ENCODE measurements at places on chromosomes 1 and 21.

DNA sequence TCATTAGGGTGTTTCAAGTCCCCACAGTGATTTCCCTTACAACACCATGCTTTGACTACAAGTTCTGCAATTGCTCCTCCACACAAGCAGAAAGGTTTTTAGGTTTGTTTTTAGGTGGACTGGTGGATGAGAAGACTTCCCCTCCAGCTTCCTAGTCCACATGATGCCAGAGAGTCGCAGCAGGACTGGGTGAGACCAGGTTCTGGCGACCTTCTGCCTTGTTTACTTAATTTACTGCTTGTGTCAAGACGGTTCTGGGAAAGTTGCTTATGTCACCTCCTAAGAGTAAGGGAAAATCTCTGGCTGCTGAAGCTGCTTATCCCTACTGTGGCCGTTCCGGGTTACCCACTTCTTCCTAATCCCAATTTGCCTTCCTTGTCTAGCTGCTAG is 76.4 kb downstream of the GLUL start:
- DNase-seq, result no peak

DNA sequence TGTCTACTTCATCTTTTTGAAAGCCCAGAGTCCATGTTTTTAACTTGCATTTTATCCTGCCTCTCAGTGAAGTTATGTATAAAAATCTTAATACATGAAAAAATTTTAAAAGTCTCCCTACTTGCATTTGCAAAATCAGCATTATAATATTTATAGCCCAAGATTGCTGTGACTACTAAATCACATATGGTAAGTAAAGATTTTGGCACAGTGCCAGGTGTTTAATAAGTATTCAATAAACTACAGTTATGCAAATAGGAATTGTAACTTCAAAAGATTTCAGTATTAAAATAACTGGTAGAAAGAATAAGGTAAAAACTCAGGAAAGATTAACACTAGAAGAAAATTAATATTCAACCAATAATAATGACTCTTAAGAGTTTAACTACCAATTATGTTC is 641.7 kb downstream of the LRRIQ3 start:
- DNase-seq, result no peak

- no peak for DNase-seq
These were observed 6.0 kb downstream of the TUT4 start for GRCh38 chr1:52546852-52547251.

- no peak for DNase-seq
These were observed 128.4 kb downstream of the CYYR1 start for GRCh38 chr21:26444646-26445045.

GRCh38 chr1:30005972-30006619 is 717.3 kb downstream of the MATN1 start:
- DNase-seq, result no peak

DNA sequence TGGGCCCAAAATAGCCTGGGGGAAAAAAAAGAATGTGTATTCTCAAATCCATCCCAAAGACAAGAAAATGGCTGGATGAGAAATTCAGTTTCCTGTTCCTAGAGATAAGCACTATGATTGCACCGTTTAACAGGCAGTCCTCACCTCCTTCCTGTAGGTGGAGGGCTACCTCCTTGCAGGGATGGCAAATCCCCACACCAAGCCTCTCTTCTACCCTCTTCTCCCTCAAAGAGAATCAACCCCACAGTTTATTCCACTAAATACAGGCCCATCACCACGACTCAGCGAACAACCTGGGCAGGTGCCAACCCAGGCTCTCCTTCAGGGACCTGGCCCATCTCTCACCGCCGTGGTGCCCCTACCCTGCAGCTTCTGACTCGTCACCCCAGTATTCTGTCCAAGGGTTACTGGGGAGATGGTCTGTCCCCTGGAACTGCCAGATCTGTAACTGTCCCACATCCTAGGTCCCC is 3.4 kb upstream of the CHD5 start:
- no peak for DNase-seq

- no peak for DNase-seq
These were observed 142.1 kb upstream of the VAMP3 start for GRCh38 chr1:7629011-7629410.

DNA sequence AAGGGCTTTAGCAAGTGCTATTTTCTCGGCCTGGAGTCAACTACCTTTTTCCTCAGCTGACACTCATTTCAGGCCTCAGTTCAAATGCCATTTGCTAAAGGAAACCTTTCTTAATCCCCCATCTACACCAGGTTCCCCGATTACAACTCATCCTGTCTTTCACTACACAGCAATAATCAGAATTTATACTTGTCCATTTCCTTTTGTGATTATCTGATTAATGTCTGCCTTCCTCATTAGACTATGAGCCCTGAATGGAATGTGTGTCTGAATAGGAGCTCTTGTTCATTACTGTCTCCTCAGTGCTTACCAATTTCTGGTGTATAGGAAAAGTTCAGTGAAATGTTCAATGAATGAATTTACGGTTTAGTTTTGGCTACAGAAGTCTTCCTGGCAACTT is 36.9 kb downstream of the ATP1B1 start:
- DNase-seq, result no peak

DNA sequence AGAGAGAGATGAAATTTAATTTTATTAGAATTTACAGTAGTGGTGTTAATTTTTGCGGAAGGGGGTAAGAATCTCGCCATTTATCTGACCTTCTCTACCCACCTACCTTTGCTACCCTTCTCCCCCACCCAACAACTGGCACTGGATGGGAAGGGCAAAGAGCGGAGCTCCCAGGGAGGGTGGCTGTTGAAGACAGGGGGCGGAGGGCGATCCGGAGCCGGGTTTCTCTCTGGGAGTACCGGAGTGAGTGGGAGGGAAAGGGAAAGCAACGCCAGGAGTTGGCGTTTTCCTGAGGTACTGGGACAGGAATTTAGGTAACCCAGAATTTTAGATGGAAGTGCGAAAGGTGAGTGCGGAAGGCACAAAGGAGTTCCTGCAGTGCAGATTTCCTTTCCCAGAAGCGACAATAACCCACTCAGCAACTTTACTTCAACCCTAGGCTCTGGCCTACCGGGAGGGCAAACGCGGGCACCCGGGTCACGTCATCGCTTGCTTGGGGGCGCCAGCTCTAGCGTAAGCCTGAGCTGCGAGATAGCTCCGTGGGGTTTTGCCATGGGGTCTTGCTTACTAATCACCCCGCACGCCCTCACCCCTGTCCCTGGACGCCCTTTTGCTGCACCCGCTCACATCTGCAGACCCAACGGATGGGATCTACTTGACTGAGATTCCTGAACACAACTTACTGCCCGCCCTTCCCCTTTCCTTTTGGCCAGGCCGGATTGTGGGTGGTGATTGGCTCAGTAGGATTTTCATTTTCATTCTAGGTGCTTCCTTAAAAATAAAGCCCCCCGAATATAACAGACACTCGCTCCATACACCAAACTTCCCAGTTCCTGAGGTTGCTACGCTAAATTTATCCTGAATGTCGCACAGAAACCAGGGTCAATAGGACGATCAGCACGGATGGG is 413.0 kb upstream of the ESRRG start:
- no peak for DNase-seq

DNA sequence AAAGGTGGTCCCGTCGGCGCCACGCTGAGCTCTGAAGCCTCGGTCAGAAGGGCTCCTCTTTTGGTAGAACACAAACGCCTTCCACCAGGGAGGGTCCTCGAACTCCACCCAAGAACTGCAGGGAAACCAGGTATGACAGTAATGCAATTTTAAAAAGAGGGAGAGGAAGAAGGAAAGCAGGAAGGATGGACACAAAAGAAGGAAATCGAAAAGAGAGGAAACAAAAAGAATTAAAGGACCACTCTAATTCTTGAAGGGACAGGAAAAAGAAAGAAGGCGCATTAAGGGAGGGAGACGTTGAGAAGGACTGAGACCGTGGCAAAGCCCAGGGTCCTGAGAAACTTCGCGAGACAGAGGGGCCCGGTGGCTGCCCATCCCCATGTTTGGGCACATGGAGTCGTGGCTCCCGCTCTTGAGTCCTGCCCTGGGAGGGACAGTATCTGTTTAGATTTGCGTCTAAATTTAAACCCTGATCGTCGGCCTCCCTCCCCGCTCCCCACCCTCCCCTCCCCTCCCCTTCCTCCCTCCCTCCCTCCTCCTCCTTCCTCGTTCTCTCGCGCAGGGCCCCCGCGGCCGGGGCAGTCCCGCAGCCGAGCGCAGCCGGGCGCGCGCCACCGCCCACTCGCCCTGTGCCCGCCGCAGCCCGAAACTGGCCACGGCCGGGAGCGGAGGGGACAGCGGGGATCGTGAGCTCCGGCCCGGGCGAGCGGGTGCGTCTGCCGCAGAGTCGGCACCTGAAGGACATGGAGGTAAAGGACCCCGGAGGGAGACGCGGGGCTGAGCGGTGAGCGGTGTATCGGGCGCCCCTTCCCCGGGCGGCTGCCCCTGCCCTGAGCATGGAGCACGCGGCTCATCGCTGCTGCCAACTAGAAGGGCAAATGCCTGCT is at the start of gene RCSD1:
Gene RCSD1 (plus strand): TSS at position 552 of the 887 bp plus-strand sequence. CDS start 192 bp downstream, at position 744.
- no peak for DNase-seq

- no peak for DNase-seq
These were observed 267.2 kb upstream of the PLXNA2 start for GRCh38 chr1:208511242-208511860.

- DNase-seq, result no peak
These were observed 16.5 kb upstream of the OVAAL start for GRCh38 chr1:180542113-180542837.

DNA sequence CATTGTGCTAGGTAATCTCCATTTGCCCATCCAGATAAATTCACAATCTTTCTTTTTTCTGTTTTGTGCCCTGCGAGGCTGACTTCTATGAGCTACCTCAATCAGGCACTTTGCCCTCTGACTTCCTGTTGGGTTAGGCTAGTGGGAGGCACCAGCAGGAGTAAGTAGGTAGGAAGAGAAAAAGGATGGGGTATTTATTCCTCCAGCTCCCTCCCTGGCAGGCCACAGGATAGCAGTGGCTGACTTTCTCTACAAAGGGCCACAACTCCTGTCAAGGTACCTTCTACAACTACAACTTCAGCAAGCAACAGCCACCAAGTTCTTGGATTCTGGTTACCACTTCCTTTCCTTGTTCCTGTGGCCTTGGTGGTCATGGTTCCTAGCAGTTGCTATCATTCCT is 18.8 kb upstream of the GORAB start:
- DNase-seq, result no peak

DNA sequence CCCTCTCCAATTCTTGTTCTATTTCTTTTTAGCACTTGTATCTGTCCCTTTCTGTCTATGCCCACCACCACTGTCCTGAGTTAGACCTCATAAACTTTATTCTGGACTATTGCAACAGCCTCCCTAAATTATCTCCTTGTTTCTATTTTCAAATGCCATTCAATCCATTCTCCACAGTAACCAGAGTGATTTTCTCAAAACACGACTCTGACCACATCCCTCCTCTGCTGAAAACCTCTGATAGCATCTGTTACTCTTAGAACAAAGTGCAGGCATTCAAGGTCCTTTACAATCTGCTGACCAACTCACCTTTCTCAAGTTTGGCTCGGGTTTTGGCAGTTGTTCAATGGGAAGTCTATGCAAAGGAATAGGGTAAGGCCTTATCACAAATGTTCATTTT is 22.8 kb upstream of the GPX7 start:
- DNase-seq, result no peak

DNA sequence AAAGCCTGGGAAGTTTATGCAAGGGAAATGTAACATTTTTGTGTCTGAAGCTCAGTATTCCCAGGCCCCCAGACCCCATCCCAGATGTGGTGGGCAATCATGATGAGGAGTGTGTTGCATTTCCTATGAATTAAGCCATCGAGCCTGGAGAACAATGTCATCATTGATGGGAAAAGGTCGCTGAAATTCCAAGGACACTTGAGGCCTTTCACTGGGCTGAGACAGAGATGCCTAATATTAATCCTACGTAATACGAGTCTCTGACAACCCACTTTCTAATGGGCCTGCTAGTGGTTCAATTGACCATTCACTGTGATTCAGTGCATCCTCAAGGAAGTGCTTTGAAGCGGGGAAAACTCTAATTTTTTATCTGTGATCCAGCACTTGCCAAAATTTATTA is 291.6 kb downstream of the PLPP3 start:
- DNase-seq, result no peak
